ENCODE measurements at places on chromosomes 11 and 22.

- DNase-seq = no peak
These were observed 41.9 kb upstream of the PCF11 start for GRCh38 chr11:83115026-83115425.

GRCh38 chr11:15942936-15943335 lies 413.4 kb downstream of the SOX6 start:
- no peak for DNase-seq

DNA sequence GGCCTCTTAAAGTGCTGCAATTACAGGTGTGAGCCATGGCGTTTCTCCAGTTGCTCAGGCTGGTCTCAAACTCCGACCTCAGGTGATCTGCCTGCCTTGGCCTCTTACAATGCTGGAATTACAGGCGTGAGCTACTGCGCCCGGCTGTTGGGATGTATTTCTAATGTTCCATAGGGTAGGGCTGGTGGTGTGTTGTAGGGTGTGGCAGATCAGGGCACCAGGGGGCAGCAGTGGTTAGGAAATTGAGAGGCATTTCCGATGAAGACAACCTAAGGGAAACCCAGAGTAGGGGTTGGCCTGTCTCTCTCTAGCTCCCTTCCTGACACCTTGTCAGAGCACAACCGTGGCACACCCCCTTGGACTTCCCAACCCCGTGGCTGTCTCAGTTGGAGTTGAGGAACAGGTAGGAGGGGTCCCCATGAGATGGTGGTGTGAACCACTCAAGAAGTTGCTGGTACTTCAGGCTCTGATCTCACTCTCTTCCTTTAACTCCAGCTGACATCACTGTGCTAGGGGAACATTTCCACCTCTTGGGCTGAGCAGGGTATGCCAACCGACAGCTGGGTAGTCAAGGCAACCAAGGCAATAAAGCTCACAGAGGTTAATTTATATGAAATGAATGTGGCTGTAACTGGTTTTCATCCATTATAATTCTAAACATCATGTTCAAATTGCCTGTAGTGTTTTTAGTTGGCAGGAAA lies 33.0 kb downstream of the YWHAH start:
- DNase-seq = peak; percentile 58

- DNase-seq = no peak
These were observed 5.4 kb downstream of the OR5AP2 start for GRCh38 chr11:56636861-56637260.

GRCh38 chr22:45096256-45096907 lies 67.3 kb upstream of the NUP50 start:
- peak; percentile 44 for DNase-seq

DNA sequence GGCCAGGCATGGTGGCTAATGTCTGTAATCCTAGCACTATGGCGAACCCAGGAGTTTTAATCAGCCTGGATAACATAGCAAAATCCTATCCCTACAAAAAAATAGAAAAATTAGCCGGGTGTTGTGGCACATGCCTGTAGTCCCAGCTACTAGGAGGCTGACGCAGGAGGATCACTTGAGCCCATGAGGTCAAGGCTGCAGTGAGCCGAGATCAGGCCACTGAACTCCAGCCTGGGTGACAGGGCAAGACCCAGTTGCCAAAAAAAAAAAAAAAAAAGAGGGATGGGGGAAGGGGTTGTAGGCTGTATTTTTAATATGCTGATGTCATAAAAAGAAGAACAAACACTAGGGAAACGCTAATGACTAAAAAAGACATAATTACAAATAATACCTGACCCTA lies 12.1 kb downstream of the DDX6 start:
- no peak for DNase-seq

Data from NCI-H2081 (cell line).